Effector CD4-positive, alpha-beta T cell (primary cell): ENCODE measurements at places on chromosomes 3 and 15.

- no peak for DNase-seq
Measured at GRCh38 chr3:58035524-58036255, 27.5 kb downstream of the FLNB start.

- no peak for DNase-seq
Measured at GRCh38 chr3:190644766-190645165, 130.9 kb downstream of the IL1RAP start.

- DNase-seq, result no peak
Measured at GRCh38 chr15:31403606-31404005, 77.0 kb downstream of the KLF13 start.

DNA sequence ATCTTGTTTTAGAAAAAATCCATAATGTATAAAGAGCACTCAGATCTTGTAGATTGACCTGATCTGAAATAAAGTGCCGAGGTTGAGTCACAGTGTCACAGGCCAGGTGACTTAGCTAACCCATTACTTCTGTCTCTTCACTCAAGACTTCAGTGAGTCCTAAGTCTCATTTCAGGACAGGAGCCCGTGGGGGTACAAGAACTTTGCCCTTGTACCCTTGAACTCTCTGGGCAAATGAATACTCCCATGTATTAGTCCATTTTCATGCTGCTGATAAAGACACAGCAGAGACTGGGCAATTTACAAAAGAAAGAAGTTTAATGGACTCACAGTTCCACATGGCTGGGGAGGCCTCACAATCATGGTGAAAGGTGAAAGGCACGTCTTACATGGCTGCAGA lies 160.2 kb downstream of the ZPLD1 start:
- no peak for DNase-seq

DNA sequence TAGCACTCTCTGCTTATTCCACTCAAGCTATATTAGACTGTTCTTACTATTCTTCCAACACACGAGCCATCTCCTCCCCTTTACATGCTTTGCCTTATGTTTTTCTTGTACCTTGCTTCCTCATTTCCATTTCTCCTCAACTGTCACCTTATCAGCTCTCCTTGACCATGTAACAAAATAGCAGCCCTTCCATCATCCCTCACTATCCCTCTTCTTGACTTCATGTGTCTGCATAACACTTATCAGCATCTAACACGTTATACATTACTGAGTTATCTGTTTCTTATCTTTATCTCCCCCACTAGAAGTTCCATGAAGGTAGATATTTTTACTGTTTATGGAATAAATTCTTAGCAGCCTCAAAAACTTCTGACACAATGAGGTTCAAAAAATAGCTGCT lies 45.3 kb downstream of the TRPM7 start:
- no peak for DNase-seq

GRCh38 chr3:47857151-47857550 lies 54.2 kb downstream of the DHX30 start:
- DNase-seq, result no peak

- DNase-seq, result no peak
Measured at GRCh38 chr3:123044981-123045763, 17.6 kb upstream of the SEMA5B start.

GRCh38 chr15:61816856-61817255 lies 243.4 kb downstream of the VPS13C start:
- DNase-seq, result no peak

DNA sequence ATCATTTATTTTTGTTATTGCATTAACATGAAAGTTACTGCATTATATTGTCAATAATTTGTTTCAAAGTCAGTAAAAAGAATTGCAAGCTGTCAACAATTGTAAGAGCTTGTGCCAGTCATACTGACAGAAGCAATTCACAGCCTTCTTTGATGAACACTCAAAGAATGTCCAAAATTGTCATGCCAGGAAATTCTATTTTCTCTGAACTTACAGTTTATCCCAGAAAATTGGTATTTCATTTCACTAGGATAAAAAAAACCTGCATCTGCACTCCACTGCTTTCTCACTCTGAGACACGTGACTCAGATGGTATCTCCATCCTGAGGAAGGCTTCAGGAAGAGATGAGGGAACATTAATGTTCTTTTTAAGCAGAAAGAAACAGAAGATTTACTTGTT lies 332.6 kb upstream of the CCDC54 start:
- no peak for DNase-seq

DNA sequence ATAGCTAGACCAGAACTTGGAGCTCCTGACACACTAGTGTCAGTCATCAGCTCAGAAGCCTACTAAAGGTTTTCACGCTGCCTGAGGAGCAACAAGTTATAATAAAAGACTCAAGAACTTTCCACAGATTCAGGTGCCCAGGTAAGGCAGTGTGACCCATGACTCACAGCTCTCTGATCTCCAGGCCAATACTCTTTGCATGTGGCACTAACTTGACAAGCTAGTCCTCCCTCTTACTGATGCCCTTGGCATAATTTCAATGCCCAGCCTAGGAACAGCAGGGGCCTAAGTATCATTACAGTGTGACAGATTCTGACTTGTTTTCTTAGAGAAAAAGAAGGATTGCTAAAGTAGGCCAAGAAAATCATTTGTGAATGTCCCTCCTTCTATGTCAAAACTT lies 38.4 kb downstream of the MEIS2 start:
- DNase-seq, result no peak

DNA sequence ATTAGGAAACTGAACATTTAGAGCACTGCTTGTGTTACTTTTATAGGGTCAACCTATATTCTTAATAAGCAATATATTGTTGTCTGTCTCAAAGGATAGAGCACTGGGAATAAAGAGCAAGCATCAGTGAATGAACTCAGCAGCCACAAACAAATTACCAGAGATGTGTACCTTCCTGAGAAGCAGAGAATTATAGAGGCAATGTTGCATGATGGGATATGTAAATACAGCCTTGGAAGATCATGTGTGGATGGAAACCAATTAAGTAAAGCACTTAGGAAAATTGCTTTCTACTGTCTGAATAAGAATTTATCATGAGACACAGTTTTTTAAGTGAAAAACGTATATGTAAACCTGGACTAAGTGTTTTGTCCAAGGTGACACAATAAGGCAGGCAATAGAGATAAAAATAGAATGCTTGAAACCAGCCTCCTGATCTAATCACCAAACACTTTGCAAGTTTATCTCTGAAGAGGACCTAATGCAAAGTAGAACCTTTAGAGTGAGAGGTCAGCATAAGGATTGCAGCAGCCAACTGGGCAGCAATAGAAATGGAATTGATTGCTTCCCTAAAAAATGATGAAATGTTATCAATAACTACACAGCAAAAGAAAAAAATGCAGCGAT lies 848.0 kb downstream of the TUSC7 start:
- DNase-seq, result no peak

- DNase-seq, result no peak
Measured at GRCh38 chr15:61521953-61522352, 292.9 kb upstream of the RORA start.

- no peak for DNase-seq
Measured at GRCh38 chr3:197468866-197469382, 86.8 kb downstream of the BDH1 start.

DNA sequence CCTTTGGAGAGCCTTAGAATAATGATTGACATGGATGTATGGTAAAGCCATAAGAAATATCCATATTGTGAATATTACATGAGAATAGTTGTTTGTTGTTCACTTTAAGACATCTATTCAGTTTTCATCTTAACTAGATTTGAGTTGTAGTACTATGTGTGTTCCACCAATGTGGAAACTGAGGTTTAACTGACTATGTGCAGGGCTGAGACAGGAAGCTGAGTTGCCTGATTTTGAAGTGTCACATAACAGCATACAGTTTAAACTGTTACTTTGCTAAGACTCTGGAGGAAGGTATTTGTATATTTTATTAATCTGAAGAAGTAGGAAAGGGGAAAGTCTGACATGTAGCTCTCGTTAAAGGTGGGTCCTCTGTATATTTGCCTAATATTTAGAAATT lies 2.1 kb downstream of the ECT2 start:
- DNase-seq, result no peak

DNA sequence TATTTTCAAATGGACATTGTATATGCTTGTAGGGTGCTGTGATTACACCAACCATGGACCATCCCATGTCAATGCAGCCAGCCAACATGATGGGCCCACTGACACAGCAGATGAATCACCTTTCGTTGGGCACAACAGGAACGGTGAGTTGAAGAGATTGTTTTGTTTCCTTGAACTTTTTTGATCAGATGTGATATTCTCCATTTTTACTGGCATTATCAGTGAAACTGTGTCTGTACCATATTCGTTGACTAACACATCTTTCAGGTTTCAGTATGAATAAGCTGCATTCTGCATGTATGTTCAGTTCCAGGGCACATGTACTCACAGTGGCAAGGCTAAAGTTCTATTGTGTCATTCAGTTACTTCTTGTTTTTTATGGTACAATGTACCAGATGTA lies 655.2 kb downstream of the RBMS3 start:
- DNase-seq, result no peak

DNA sequence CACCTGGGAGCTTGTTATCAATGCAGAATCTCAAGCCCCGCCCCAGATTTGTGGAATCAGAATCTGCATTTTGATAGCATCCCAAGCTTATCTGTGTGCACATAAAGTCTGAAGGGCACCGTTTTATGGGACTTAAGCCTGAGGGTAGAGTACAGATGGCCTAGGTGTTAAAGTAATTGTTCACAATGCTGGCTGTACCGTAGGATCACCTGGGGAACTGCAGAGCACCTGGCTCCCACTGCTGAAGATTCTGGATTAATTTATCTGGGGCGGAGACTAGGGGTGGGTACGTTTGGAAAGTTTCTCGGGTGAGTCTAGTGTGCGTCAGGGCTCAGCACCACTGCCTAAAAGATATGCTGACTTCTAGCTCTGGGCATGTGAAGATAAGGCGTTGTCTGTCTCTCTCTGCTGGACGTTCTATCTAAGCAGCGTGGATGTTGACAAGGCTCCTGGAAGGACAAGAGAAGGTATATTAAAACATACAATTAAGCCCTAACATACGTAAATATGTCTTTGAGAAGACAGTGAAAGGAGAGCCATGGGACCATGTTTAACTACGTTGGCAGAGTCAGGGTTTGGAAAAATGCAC lies 63.2 kb upstream of the RASGRP1 start:
- no peak for DNase-seq

GRCh38 chr3:100073049-100073713 lies 41.1 kb downstream of the FILIP1L start:
- no peak for DNase-seq

- DNase-seq, result no peak
Measured at GRCh38 chr3:127165036-127165435, 27.9 kb upstream of the PRR23E start.

DNA sequence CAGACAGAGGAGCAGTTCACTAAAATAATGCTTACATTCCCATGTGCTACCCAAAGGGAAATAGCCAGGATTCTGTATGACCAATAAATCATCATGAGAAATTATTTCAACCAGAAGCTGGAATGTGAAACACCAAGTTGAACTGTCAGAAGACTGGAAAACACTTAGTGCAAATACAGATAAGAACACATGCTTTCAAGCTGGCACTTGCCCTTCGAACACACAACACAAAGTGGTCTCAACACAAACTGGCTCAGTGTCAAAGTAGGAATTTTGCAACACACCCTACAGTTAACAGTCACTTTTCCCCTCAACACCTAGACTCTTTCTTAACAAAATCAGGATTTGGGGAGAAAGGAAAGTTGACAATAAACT lies 1.3 kb downstream of the FSD2 start:
- no peak for DNase-seq

DNA sequence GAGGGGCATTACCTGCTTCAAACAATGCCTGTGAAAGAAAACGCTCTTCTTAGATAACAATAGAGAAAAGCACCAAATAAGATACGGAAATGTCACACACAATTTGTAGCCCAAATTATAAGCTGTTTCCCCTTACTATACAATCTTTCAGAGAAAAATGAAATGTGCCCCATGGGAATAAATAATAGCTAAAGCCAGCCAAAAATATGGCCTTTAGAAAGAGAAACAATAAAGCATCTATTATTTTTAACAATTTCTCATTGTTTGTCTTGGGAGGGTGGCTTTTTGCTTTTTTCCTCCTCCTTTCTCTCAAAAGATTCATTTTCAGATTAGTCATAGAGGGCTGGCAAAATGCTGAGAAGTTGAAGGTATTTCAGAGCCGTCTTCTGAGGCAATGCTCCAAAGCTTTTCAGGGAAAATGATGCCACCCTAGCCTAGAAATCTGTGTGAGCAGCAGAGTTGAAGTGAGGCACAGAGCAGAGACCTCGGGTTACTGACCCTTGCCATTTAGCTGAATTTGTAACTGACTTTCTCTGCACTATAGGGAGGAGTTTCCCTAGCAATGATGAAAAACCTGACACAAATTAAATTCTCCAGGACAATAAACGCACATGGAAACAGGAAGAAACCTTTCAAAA lies 86.3 kb upstream of the PRICKLE2 start:
- DNase-seq, result no peak

GRCh38 chr15:60039316-60039715 lies 35.2 kb downstream of the FOXB1 start:
- no peak for DNase-seq

DNA sequence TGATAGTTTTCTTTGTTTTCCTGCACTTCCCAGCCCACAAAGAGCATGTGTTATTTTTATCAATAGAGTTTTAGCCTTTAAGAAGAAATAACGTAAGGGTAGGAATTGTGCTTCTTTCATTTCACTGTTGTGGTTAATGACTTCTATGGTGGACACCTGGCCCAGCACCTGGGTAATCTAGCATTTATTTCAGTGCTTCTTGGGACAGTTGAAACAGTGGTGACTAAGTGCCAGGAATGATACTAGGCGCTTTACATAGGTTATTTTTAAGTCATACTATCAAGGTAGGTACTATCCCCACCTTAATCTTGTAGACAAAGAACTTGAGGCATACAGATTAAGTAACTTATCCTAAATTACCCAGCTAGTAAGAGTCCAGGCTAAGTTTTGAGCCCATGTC lies 243.8 kb downstream of the SOX2 start:
- DNase-seq, result no peak

GRCh38 chr3:29346828-29347227 lies 66.0 kb downstream of the RBMS3 start:
- DNase-seq, result no peak

DNA sequence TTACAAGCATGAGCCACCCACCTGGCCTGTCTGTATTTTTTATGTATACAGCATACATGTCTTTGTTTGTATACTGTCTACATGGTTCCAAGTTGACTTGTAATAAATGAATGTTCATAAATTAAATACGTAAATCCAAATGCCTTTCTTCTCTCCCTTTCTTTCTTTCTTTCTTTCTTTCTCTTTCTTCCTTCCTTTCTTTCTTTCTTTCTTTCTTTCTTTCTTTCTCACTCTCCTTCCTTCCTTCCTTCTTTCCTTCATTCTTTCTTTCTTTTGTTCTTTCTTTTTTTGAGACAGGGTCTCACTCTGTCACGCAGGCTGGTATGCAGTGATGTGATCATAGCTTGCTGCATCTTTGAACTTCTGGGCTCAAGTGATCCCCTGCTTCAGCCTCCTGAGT lies 17.1 kb upstream of the ZNF710 start:
- DNase-seq, result no peak

GRCh38 chr3:58231666-58232065 lies 5.9 kb upstream of the ABHD6 start:
- no peak for DNase-seq

GRCh38 chr3:141052201-141053069 lies 1.3 kb downstream of the SPSB4 start:
- no peak for DNase-seq
